ENCODE measurements at places on chromosomes 11 and 22.
A peak's percentile ranks its signal among the peaks of the same experiment; 100 is the strongest.

DNA sequence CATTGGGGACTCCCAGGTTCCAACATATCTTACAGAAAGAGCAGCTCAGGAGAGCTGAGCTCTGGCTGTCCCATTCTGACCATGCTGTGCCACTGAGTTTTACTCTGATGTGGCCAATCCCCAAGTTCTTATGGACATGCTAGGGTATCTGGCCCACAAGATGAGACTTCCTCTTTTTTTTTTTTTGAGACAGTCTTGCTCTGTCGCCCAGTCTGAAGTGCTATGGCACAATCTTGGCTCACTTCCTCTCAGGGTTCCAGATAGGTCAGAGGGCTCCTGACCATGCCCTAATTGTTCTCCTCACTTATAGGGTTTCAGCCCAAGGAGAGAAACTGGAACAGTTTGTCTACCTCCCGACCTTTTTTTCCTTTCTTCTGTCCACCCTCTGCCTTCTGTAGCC is 152.3 kb upstream of the CCDC90B start:
- DNase-seq: no peak

DNA sequence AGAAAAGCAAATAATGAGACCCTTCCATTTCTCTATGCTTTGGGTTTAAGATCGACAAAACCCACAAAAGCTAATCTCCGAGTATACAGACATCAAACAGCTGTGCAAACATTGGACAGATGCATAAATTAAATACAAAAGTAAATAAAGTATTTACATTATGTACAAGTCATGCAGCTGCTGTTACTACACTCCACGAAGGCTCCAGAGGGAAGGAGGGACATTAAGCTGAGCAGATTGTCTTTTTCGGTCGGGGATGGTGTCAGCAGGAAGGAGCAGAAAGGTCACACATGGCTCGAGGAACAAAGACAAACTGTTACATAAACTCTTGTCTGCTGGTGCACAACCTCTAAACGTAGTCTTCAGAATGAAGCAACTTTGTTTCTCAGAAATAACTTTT is 88.8 kb upstream of the BARX2 start:
- DNase-seq: no peak

DNA sequence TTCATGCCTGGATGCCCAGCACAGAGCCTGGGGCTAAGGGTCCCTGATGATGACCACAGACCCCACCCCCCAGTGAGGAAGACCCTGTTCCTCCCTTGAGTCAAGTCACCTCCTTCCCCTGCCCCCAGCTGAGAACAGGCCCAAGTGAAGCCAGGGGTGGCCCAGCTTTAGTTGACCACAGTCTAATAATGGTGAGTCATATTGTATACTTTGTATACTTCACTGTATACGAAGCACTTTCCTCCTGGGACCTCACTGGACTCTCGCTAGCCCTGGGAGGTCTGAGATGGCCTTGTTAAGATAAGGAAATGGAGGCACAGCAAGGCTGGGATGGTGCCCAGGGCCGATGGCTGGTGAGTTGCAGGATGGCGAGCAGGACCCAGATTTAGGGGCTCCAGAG is 3.7 kb upstream of the FLRT1 start:
- DNase-seq: no peak

GRCh38 chr11:63508009-63508408 is 2.1 kb downstream of the LGALS12 start:
- DNase-seq: no peak

GRCh38 chr22:29310065-29310862 is 3.8 kb downstream of the GAS2L1 start:
- DNase-seq: no peak

GRCh38 chr22:36565686-36566085 is 36.7 kb upstream of the EIF3D start:
- no peak for DNase-seq

GRCh38 chr11:29261831-29262230 is 755.0 kb downstream of the KCNA4 start:
- no peak for DNase-seq

GRCh38 chr11:75022759-75023396 is 34.1 kb downstream of the NEU3 start:
- DNase-seq: peak; percentile 14

DNA sequence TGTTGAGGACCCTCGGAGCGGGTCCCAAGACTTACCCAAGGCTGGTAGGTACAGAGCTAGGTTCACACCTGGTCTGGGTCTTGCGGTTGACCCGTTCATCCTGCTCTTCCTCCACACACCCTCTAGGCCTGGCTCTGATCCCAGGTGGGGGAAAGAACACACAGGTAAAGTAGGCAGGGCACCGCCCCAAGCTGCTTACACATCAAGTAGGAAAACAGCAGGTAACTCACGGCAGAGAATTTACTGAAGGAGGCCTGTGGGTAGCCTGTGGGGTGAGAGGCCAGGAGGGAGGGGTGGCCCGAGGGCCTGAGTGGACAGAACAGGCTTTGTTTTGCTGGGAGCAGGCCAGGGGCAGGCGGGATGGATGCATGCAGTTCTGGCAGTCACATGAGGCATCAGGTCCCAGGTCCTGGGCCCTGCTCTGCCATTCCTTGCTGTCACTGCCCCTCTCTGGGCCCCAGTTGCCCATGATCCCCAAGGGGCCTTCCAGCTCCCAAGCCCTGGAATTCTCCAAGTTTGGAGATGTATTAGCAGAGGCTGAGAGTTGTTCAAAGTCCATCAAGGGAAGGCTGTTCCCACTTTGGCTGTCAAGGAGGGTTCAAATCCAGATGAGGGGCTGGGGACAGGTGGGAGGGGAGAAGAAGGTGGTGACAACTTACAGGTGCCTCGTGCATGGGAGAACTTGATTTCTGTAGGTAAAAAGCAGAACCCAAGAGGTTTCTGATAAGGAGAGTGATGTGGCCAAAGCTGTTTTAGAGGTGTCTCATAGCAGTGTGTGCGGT is 5.7 kb downstream of the TSKU start:
- DNase-seq: no peak

- DNase-seq: no peak
Measured at GRCh38 chr22:27483095-27483785, 318.3 kb downstream of the MN1 start.

DNA sequence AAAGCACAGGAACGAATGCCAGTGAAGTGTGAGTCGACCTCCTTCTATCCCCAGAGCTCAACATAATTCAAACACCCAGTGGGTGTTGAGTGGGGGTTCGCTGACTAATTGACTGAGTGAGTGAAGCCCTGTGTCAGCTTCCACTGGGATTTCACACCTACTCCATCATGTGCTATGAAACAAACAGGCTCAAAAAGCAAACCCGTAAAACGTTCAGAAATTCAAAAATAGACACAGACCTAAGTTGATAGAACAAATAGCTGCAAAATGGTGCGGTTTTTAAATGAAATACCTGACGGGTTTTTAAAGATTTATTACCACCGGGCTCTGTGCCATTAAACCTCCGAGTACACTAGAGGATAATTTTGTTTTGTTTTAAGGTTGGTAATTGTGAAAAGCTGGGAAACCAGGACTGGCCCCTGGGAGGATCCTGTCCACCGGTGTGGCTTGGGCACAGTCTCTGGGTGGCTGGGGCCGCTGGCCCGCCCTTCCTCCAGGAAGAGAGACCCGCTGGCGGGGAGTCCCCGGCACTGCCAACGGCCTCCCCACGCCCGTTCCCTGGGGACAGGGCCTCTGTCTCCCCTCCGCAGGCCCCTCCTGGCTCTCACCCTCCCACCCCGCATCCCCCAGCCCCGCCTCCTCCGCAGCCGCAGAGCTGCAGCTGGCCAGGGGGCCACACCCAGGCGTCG is 13.6 kb downstream of the KCNJ5 start:
- peak; percentile 45 for DNase-seq

DNA sequence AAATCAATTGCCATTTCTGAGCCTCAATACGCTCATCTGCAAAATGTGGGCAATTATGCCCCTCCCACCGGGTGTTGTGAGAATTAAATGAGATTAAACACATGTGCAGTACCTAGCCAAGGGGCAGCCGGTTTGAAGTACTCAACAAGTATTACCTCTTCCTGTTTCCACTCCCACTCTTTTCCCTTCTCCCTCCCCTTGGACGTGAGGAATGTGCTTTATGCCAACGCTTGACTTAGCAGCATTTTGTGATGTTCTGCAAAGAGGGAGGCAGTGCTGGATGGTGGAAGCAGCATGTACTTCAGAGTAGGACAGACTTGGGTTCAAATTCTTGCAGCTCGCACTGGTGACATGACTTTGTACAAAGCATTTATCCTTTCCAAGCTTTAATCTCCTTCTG is 306.0 kb downstream of the BUD13 start:
- DNase-seq: no peak

- no peak for DNase-seq
Measured at GRCh38 chr11:107139396-107139795, 121.1 kb upstream of the GUCY1A2 start.

DNA sequence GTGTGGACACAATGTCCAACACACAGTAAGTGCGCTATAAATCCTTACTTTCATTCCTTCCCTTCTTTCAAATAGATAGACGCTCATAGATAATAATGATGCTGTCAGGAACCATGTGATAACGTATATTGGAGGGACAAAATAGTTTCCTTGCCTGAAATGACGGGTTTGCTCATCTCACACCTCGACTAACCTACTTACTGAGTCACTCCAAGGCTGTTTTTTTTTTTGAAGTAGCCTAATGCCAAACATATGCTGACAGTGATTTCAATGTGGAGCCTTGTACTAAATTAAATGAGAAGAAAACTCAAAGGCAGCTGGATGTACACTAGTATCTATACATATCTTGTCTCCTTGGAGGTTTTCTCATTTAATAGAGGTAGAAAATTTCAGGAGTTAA is 400.5 kb downstream of the NELL1 start:
- DNase-seq: no peak

DNA sequence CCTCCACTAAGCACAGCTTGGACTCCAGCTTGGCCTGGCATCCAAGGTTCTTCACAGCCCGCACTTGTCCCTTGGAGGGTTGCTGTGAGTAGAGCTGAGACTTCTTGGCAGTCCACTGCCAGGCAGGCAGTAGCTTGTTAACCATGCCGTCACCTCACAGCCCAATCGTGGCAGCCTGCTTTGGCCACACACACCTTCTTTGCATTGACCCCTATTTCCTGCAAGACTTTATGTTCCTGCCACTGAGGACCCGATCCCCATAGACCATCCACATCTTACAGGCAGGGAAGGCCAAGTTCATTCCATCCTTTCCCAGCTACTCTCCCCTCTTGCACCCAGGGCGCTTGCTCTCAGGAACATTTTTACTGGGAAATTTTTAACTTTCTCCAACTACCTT is 2.5 kb upstream of the PYGM start:
- DNase-seq: no peak

GRCh38 chr11:67571443-67571842 is 12.2 kb upstream of the GSTP1 start:
- DNase-seq: no peak

- no peak for DNase-seq
Measured at GRCh38 chr11:1864831-1865665, 12.2 kb downstream of the LSP1 start.

DNA sequence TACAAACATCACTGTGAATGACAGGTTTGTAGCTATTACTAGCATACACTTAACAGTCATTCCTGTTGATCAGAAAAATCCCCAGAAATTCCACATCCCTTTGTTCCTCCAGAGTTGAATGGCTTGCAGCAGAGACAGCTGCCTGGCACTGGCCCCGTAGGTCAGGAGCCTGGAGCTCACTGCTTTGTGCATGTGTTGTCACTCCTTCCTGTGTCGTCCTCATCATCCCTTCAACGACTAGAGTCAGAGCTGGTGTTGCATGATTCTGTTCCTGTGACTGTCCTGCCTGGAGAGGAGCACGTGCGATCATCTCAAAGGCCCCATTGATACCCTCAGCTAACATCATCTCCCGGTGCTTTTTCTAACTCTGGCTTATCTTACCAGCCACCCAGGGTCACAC is 58.3 kb downstream of the LDLRAD3 start:
- no peak for DNase-seq

- no peak for DNase-seq
Measured at GRCh38 chr11:95508219-95508890, 277.4 kb upstream of the SESN3 start.

DNA sequence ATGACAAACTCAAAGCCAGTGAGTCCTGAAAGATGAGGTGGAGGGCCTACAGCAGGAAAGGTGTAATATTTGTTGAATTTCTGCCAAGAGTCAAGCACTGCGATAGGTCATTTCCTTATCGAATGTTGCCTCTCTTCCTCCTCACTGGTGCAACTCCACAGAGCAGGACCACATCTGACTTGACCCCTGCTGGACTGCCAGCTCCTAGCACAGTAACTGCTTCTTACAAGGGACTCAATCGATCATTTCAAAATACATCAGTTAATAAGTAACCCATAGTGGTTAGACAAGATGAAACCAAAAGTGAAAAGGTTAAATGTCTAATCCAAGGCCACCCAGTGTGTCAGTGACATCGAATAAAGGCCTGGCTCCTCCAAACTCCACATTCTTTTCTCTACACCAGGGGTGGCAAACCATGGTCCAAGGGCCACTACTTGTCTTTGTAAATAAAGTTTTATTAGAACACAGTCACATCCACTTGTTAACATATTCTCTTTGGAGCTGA is 98.5 kb upstream of the CSNK2A3 start:
- no peak for DNase-seq

GRCh38 chr22:35430897-35431322 is 31.0 kb downstream of the MCM5 start:
- peak; percentile 56 for DNase-seq

DNA sequence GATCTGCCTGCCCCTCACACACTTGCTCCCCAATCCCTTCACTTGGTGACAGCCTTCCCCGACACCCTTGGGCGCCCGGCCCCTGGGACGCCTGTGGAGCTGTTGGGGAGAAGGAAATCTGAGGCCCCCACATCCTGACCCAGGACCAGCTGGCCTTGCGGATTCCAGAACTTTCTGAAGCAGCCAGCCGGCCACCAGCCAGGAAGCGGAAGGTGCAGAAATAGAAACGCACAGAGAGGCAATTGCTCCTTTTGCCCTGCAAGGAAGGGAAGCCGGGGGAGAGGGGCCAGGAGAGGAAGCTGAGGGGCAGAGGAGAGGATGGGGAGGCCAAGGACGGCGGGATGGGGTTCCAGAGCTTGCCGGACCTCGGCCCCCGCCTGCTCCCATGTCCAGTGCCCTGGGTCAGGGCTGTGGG is 66.7 kb upstream of the LINC01488 start:
- DNase-seq: no peak

- DNase-seq: no peak
Measured at GRCh38 chr22:45698094-45698493, 26.5 kb downstream of the ATXN10 start.

GRCh38 chr11:116400081-116400480 is 372.7 kb downstream of the BUD13 start:
- no peak for DNase-seq

- DNase-seq: no peak
Measured at GRCh38 chr11:65416841-65417701, 5.5 kb upstream of the NEAT1 start.

DNA sequence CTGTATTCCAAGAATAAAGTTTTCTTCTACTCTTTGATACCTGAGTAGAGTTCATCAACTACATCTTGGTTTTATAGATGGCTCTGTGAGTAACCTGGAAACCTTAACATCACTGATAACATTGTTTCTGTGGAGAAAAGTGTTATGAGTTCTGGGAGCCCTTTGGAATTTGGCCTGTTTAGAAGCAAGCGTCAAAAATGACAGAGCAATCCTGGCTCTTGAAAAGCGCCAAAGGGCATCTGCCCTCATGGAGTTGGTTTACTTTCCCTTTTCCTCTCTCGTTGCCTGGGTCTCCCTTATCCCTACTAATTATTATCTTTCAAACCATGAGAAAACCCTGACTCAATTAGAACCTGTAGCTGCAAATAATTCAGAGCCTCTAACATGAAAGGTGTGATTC is 140.1 kb downstream of the DBX1 start:
- DNase-seq: no peak

GRCh38 chr11:1571760-1572196 is 293 bp downstream of the DUSP8 start:
- no peak for DNase-seq

Measured in NCI-H1048 (cell line).